Osteocyte (in vitro differentiated cells): ENCODE measurements at places on chromosomes 13 and 19. TPM values are rescaled to one million over a fixed set of nuclear protein-coding genes. Genes with fewer than 3 reads are reported as not detected.

- no peak for DNase-seq
These were observed 691 bp downstream of the KIR2DL4 start for GRCh38 chr19:54804101-54804500.

DNA sequence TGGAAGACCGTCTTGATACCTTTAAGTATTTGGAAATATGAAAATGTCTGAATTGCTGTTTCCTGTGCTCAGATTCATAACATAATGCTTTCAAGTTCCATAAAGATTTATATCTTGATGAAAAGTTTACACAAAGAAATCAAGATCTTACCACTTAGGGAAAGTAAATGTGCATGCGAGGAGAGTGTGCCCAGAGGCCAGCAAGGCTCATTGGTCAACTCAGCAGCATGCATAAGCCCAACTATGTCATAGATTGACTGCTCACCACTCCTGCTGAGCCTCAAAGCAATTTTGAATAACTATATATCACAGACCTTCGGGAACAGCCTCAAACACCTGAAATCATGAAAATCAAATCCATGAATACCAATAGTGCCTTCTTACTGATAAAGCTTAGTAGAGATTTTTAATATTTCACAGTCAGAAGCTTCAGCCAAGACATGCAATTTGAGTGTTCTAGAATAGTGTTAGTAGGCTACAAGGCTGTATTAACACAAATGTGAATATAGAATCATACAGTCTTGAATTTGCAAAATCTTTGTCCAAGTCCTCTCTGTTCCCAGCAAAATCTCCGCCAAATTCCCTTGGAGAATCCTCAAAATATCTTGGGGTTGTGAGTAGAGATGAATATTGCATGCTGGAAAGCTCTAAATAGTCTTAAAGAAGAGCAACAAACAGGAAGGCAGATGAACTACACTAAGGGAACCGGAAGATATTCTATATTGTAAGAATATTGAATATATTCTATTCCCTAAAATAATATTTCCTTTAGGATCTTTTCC lies 124.1 kb downstream of the DCLK1 start:
- DNase-seq: no peak

GRCh38 chr13:107447591-107447990 lies 767.7 kb downstream of the LIG4 start:
- DNase-seq: no peak

DNA sequence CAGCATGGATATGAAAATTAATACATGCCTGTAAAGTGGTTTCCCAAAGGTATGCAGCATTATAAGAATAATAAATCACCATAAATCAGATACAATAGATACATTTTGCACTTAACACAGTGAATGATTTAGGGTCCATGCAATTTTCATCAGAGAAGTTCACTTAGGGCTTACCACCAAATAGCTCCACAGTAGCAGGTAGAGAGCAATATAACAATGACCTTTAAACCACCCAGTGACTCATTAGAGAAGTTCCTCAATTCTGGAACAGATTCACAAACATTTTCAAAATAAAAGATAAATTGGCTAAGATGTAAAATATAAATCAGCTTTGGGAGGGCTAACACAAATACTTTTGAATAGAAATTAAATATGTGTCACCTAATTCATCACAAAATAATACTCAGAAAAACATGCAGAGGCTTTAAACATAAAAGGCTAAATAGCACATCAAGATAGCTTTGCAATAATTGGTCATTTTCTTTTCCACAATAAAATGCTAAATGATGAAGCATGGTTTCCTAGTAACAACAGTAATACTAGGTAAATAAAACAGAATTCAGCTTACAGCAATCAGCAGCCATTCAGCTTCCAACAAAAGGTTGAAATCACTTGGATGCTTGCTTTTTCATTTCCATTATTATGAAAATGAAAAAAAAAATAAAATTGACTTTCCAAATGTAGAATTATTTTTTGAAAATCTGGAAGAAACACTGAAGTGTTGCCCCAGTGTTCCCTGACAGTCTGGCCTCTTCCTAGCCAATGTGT lies 84.3 kb upstream of the NBEA start:
- DNase-seq: no peak

- no peak for DNase-seq
These were observed 6.5 kb upstream of the DOCK6 start for GRCh38 chr19:11268783-11269267.

GRCh38 chr19:532561-533363 lies 1.2 kb downstream of the CDC34 start:
- DNase-seq: no peak

GRCh38 chr13:50589651-50590054 lies 253.8 kb downstream of the DLEU7 start:
- DNase-seq: no peak

- DNase-seq: no peak
These were observed 283.1 kb downstream of the COG6 start for GRCh38 chr13:39938596-39938995.

DNA sequence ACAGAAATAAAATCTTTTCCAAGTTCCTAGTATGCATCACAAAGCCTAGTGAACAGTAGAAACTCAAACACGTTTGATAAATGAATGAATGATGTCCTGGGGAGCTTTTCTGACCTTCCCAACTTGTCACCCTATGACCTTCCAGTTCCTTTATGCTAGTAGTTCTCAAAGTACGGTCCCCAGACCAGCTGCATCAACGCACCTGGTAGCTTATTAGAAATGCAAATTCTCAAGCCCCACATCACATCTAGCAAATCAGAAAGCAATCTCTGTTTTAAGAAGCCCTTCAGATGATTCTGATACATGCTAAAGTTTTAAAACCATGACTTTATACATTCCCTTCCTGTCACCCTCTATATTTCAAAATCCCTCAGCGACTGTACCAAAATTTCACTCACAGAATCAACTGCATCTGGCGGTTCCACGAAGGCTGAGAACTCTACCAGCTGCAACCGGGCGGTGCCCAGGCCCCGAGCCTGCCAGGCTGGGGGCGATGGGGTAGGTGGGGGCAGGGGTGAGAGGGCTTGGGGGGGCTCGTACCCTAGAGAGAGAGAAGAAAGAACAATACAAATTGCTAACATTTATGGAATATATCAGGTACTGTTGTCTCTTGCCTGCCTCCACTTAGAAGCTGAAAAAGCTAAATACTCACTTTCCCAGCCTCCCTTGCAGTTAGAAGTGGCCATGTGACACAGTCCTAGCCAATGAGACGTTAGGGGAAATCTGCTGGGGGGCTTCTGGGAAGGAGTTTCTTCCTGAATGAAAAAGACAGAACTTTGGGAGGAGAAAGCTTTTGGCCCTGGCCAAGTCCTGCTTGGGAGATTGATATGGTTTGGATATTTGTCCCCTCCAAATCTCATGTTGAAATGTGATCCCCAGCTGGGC lies 13.3 kb downstream of the CD37 start:
- no peak for DNase-seq

DNA sequence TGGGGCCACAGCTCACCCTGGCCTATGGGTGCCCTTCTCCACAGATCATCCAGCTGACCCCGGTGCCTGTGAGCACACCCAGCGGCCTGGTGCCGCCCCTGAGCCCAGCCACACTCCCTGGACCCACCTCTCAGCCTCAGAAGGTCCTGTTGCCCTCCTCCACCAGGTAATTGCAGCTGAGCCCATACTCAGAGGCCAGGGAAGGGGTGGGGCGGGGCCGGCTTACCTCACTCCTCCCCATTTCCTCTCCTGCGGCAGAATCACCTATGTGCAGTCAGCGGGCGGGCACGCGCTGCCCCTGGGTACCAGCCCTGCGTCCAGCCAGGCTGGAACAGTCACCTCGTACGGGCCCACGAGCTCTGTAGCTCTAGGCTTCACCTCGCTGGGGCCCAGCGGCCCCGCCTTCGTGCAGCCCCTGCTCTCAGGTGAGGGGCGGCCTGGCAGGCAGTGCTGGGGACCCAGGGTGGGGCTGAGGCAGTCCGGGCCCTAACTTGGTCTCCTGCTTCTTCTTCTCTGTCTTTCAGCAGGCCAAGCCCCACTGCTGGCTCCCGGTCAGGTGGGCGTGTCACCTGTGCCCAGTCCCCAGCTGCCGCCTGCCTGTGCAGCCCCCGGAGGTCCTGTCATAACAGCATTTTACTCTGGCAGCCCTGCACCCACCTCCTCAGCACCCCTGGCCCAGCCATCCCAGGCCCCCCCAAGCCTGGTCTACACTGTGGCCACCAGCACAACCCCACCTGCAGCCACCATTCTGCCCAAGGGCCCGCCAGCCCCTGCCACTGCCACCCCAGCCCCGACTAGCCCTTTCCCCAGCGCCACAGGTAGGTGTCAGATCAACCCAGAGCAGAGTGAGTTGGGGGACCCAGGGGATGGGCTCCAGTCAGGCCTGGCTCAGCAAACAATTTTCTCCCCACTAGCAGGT lies 9.6 kb upstream of the PRR19 start:
- peak; percentile 84 for DNase-seq

- no peak for DNase-seq
These were observed 352.5 kb upstream of the ATXN8OS start for GRCh38 chr13:69755101-69755500.

DNA sequence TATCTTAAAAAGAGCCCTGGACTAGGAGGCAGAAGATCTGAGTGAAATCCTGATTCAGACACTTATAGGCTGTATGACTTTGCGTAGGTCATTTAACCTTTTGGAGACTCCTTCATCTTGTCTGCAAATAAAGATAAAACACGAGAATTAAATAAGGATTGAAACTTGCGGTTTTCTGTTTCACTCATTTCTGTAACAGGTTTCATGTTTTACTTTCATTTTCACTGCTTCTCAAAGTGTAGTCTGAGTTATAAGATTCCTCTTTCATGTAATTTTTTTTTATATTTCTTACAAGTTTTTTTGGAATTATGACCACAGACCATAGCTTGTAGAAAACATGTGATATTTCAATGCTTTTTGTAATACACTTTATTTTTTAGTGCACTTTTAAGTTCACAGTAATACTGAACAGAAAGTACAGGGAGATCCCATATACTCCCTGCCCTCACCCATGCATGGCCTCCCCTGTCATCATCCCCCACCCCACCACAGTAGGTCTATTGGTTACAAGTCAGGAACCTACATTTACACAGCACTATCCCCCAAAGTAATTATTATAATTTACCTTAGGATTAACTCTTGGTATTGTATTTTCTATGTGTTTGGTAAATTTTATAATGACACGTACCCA lies 174.6 kb downstream of the ITGBL1 start:
- no peak for DNase-seq

- no peak for DNase-seq
These were observed 962 bp upstream of the JAK3 start for GRCh38 chr19:17848595-17849292.

GRCh38 chr19:3547301-3547731 lies 8.3 kb downstream of the TEKTIP1 start:
- no peak for DNase-seq

IGSF23 gene
- total RNA-seq: not detected in 2 replicates

TMEM205 gene
- total RNA-seq: 57.4 and 64.1 TPM in 2 replicates

GPATCH1 gene
- 8.2 and 9.4 TPM in 2 replicates for total RNA-seq

IL17D gene
- total RNA-seq: 8.6 and 10.7 TPM in 2 replicates

VWA8 gene
- 14.5 and 15.8 TPM in 2 replicates for total RNA-seq

OR4F17 gene
- not detected in 2 replicates for total RNA-seq

OR7D2 gene
- total RNA-seq: 0.86 and 1.1 TPM in 2 replicates
